Fibroblast of skin of left biceps (primary cell): ENCODE measurements at places on chromosomes 16 and 17.

GRCh38 chr17:45794840-45795239 lies 10.7 kb downstream of the CRHR1 start:
- DNase-seq, result no peak

- no peak for DNase-seq
Observed at GRCh38 chr17:17808706-17809432, 27.9 kb downstream of the SREBF1 start.

DNA sequence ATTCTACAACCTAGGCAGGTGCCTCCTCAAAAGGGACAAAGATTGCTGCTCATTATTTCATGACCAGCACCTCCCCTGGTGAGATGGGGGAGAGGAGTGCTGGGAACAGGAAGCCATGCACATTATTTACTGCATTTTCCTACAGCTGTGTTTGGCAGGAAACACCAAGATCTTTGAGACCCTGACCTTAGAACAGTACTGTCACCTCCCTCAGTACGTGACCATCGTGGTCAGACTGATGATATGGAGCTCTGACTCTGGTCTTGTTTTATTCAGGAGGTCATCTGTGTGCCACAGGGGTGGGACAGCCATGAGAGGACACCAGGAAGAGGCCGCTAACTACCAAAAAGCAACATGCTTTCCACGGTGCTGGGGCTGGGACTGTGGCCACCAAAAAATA lies 37.4 kb downstream of the USP22 start:
- no peak for DNase-seq

- DNase-seq, result no peak
Observed at GRCh38 chr16:23225634-23226033, 43.1 kb downstream of the SCNN1G start.

- DNase-seq, result no peak
Observed at GRCh38 chr17:48426019-48426665, 3.9 kb downstream of the SKAP1 start.

GRCh38 chr17:61331178-61331577 lies 68.5 kb upstream of the TBX2 start:
- DNase-seq, result no peak
